Thymus (tissue), 14 donors: ENCODE measurements at places on chromosomes 5 and 9.

DNA sequence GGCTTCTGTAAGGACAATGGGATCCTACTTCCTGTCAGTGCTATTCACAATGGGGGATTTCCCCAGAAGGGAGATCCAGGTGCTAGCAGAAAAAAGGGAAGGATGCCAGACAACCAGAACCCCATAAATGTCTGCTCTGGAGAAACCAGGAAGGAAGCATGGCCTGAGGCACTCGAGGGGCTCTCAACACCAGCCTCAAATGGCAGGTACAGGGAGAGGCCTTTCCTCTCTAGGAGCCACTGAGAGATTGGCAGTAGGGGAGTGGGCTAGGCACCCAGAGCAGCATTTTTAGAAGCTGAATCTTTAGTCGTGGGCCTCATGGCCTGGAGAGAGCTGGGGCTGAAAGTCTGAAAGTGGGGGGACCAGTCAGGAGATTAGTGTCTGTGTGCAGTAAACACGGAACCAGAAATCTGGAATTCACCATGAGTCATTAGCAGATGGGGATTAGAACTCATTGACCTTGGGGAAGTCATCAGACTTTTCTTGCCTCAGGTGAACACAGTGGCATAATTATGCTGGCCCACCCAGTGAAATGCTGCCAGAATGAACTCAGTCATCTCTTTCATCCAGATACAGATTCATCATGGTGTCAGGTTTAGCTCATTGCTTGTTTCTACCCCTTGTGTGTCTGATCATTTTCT is 28.3 kb downstream of the ARHGEF28 start:
- no peak for DNase-seq

DNA sequence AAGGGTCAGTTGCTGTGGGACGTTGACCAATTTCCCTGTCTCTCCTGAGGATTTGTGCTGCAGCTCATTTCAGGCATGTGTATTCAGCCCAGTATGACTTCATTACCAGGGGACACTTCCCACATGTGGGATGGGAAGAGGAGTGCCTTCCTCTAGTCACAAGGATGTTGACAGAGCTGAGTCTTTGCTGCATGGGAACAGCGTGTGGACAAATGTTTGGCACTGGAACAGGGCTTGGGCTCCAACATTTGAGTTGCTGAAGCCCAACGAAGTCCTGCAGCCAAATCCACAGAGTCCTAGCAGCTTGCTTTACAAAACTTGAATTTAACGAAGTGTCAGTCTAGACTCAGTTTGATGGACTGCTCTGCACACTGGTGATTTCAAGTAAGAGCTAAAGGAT is 283.2 kb downstream of the SH3GL2 start:
- no peak for DNase-seq

- DNase-seq: no peak
Observed at GRCh38 chr5:168819004-168819621, 239.9 kb upstream of the PANK3 start.

GRCh38 chr5:53291528-53291927 is 182.0 kb upstream of the MOCS2 start:
- no peak for DNase-seq

- no peak for DNase-seq
Observed at GRCh38 chr9:31774571-31774970, 609.9 kb upstream of the ACO1 start.

- no peak for DNase-seq
Observed at GRCh38 chr9:135093911-135094584, 6.6 kb downstream of the OLFM1 start.
